Muscle of back (tissue), 13 donors: ENCODE measurements at places on chromosomes 5 and 9.

DNA sequence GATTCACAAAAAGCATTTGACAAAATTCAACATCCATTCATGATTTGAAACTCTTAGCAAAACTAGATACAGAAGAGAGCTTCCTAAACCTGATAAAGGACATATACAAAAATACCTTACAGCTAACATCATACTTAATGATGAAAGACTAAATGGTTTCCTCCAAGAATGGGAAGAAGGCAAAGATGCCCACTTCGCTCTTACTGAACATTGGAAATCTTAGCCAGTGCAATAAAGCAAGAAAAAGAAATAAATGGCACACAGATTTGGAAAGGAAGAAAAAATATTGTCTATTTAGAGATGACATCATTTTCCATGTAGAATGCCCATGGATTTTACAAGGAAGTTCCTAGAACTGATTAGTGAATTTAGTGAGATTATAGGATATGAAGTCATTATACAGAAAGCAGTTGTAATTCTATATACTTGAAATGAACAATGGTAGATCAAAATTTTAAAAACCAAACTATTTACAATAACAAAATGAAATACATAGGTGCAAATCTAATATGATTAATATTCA, 64.4 kb downstream of the NAA35 start:
- DNase-seq, result no peak

GRCh38 chr9:130026583-130027340, 16.2 kb downstream of the FNBP1 start:
- no peak for DNase-seq

DNA sequence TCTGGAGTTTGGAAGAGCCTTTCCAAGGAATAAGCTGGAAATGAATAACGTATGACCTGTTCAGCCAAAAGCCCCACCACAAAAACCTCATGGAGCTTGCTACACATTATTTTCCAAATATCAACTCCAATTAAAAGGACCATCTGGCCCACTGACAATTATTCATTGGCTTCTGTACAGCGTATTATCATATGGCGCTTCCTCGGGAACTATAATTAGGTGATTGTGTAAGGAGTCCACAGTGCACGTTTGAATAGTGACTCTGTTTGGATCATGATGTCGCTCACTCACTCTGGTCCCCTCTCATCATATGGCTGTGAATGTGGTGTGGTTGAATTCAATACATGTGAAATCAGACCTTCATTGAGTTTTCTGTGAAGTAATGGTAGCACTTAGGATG, 52.1 kb downstream of the GDNF start:
- no peak for DNase-seq

DNA sequence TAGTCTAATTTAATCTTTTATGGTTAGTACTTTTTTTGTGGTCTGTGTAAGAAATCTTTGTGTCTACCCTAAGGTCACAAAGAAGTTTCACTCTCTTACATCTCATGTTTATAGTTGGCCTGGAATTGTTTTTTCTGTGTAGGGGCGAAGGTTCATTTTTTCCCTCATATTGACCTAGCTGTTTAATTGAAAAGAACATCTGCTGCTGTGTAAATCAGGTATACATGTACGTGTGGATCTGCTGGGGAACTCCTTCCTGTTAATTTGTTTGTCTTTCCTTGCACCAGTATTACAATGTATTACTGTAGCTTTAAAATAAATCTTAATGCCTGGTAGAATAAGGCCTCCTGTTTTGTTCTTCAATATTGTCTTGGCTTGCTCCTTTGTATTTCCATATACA, 37.8 kb downstream of the EXOSC2 start:
- DNase-seq, result no peak

GRCh38 chr9:136343884-136344269, 16.5 kb downstream of the GPSM1 start:
- DNase-seq, result no peak

DNA sequence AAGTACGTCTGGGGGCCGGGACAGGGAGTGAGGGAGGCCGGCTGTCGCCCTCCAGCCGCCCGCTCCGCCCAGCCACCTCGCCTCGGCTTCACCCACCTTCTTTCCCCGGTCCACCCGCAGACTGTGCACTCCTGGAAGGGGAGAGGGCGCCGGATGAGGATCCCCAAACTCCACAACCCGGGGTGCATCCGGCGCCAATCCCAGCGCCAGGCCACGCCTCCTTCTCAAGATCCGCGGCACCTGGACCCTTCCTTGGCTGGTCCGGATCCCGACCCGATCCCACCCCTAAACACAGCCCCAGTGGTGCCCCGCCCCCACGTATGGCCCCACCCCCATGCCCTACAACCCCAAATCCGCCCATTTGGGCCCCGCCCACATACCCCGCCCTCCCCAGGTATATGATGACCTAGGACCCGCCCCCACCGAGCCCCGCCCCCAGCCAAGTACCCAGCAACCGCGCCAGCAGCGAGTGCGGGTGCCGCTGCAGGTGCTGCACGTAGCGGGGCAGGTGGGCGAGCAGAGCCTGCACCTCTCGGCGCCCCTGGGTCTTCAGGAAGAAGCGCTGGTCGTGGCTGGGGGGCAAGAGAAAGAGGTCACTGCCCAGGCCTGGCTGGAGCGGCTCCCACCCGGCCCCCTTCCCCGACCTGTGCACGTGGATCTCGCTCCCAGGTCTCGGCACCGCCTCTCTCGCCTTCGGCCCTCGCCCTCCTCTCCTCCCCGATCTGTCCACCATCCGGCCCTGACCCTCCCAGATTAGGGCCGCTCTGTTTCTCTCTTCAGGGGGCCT, 3.2 kb downstream of the PIP5KL1 start:
- no peak for DNase-seq

DNA sequence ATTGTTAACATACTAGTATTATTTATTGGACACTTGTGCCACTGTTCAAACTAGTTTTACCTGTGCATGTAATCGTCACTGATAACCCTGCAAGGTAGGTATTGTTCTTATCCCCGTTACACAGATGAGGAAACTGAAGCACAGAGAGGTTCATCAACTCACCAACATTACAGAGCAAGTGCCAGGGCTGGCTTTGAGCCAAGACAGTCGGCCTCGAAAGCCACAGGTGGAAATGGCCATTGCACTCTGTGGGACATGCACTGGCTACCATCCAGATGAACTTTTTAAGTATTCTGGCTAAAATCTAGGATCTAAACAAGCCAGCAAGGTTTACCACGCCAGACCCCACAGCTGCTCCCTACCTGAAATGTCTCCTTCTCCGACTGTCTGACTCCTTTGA, 57.9 kb downstream of the TEX10 start:
- no peak for DNase-seq

DNA sequence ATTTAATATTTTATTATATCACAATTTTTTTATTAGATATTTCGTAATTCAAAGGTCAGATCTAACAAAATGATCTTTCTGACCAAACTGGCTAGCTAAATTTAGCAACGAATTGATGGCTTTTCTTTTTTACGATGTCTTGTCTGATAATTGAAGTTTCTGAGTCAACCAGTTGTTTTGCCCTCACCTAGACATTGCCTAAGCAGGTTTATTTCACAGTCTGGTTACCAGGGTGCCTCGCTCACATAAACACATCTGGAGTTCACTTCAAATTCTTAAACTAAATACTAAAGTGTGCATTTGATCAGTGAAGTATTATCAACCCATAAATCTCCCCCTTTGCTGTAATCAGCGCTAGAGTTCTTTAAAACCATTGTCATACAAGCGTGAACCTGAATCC, 448.3 kb downstream of the TLE4 start:
- no peak for DNase-seq

GRCh38 chr9:137299938-137300337, 2.1 kb downstream of the NRARP start:
- DNase-seq, result peak; percentile 9

- no peak for DNase-seq
These were observed 82.8 kb upstream of the PDE4D start for GRCh38 chr5:59976342-59976741.

DNA sequence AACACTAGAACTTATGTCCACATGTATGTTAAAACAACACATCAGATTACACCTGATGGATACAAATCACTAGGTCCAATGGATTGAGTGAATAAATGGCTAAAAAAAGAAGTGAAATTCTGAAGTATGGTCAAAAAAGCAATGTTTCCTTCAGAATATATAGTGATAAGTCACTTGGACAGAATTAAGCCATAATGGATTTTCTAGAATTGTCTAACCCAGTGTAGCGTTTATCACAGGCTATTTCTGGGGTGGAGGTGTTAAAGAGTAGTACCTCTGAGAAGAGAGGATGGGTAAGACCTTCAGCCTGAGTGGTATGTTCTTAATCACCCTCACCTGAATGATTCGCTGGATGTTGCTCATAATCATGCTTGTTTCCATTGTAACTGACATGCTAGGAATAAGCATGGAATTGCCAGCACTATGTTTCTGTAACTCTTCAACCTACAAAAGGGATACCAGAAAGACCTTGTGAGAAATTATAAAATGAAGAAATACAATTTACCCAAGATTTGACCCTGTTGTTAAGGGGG, 33.2 kb downstream of the SLC31A2 start:
- no peak for DNase-seq

DNA sequence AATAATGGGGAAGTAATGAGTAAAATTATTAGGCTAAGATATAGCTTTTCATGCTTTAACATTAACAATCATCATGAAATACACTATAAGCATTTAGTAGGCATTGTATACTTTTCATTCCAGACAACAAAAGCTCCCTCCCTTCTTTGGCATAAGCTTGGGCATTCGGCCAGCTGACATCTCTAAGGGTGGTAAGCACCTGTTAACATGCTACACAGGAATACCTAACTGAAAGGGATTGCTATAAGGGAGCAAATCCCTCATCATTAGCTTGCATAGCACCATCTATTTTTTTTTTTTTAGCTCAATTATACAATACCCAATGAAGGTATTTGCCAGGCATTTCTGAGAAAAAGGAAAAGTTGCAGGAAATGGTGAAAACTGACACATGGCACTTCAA, 16.6 kb downstream of the STRBP start:
- DNase-seq, result no peak
